Left hindlimb (tissue), 1 donor: ENCODE measurements at places on chromosomes 3 and 15.

DNA sequence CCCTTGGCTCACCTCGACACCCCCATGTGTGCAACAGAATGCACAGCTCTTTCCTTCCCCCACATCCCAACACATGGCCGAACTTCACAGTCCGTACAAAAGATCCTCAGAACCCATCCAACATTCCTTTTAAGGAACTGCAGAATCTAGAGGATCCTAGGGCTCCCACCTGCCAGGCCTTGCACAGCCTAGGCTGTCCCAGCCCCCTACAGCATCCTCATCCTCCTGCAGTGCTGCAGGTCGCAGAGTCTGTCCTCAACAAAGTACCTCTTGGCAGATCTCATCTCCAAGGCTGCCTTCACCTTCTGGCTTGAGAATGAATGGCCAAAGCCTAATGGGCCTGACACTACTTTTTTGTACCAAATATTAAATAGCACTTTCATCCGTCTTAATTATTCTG lies 19.8 kb downstream of the PRR23E start:
- DNase-seq = no peak

DNA sequence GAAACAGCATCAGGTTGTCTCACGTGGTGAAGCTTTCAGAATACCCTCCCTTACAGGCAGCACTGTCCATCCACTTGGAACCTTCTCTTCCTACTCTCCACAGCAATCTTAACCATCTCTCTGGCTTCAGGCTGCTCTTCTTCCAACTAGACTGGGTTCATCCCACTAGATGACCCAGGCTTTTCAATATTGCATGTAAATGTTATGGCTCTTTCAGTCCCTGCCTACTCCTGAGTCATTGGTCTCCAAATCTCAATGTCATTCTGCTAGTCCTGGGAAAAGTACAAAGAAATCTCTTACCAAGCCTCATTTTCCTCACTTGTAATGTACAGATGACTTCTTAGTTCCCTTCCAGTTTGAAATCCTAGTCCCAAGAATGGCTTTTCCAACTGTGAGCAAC lies 109.7 kb upstream of the CTNNB1 start:
- no peak for DNase-seq

- no peak for DNase-seq
These were observed 107.4 kb upstream of the FOXB1 start for GRCh38 chr15:59896663-59897074.

GRCh38 chr3:128082546-128082945 lies 30.3 kb downstream of the SEC61A1 start:
- no peak for DNase-seq

GRCh38 chr3:126847061-126847460 lies 135.9 kb upstream of the PLXNA1 start:
- DNase-seq = no peak

GRCh38 chr3:52053307-52054304 lies 2.8 kb downstream of the DUSP7 start:
- no peak for DNase-seq

- DNase-seq = no peak
These were observed 767.7 kb upstream of the ALCAM start for GRCh38 chr3:104598848-104599511.

GRCh38 chr15:29074045-29074444 lies 188.3 kb downstream of the APBA2 start:
- no peak for DNase-seq

DNA sequence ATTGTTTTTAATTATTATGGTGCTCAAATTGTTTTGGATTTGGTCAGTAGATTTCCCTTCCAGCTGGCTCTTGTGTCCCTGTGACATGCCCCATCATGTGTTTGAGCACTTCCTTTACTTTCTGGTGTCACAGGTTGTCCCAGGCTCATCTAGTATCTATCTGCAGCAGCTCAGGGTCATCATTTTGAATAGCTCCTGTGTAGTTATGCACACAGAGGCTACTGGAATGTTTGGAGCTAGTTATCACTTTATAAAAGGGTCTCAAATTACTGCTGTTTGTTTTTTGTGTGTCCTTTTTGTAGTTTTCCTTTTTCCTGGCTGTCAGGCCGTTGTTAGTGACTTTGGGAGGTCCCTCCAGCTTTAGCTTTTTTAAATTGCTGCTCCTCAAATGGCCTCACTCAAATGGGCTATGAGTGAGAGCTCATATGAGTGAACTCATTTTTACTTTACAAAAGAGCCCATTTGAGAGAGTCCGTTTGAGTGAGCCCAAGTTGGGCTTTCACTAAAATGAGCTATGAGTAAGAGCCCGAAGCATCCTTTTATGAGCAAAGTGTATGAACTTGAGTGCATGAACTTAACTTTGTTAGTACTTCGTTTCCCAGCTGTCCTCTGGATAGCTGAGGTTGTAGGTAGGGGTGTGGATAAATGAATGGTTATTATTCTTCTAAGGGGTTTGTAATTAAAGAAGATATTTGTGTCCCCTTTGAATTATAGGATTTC lies 43.8 kb downstream of the SQOR start:
- DNase-seq = no peak

- no peak for DNase-seq
These were observed 555 bp downstream of the TM2D3 start for GRCh38 chr15:101651554-101652097.

GRCh38 chr3:53550005-53550620 lies 55.7 kb downstream of the CACNA1D start:
- no peak for DNase-seq

DNA sequence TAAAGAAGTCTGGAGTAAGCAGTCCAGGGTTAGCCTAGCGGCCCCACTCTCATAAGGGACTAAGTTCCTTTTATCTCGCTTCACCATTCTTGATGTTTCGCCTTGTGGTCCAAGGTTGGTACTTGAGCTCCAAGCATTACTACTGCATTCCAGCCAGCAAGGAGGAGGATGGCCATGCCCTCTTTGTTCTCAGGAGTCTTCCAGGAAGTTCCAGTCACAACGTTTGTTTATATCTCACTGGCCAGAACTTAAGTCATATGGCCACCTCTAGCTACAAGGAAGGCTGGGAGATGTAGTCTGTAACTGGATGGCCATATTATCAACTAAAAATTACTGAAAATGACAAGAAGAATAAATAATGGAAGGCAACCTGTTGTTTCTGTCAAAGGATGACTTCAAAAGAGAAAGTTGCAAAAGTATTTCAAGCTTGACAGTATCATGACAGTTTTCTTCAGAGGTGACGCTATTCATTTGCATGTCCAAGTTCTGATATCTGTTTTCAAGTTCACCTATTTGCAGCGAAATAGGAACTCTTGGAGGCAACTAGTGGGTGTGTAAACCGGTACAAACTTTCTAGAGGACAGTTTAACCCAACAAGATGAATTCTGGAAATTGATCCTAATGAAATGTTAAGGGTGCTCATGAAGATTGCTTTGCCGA lies 118.6 kb downstream of the PGPEP1L start:
- no peak for DNase-seq

DNA sequence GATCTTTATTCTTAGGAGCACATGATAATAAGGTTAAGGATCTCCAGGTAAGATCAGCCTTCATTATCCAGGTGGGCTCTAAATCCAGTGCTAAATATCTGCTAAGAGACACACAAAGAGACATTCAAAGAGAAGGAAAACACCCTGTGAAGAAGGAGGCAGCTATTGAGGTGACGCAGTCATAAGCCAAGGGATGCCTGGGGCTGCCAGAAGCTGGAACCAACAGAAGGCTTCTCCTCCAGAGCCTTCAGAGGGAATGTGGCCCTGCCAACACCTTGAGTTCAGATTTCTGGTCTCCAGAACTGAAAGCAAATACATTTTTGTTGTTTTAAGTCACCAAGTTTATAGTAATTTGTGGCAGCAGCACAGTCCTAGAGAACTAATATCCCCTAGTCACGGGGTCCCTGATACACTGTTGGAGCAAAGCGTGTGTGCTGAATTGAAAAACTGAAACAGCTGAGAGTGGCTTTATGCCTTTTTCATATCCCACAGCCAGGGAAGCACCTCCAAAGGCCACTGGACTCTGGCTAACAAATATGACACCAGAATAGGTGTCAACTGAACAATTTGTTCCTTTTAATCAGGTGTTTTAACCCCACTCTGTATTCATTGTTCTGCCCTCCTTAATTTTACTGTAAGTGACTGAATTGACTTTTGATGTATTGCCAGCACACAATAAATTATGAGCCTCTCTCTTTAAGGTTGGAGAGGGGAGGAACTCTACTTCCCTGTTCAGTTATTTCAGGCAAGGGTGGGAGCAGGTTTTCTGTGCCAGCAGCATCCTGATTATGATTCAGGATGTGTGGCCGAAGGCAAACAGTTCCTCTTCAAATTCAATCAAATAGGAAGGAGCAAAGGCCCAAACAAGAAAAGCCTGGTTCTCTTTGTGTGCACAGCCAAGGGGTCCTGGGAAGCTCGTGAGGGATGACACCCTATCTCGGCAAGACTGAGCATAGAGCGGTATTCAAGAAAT lies 151.8 kb upstream of the HES1 start:
- DNase-seq = no peak

GRCh38 chr3:55802816-55803215 lies 315.7 kb upstream of the WNT5A start:
- no peak for DNase-seq

GRCh38 chr15:100694381-100695021 lies 92.1 kb downstream of the ASB7 start:
- DNase-seq = peak; percentile 42

- no peak for DNase-seq
These were observed 18.7 kb downstream of the CACNA2D2 start for GRCh38 chr3:50484722-50485121.

DNA sequence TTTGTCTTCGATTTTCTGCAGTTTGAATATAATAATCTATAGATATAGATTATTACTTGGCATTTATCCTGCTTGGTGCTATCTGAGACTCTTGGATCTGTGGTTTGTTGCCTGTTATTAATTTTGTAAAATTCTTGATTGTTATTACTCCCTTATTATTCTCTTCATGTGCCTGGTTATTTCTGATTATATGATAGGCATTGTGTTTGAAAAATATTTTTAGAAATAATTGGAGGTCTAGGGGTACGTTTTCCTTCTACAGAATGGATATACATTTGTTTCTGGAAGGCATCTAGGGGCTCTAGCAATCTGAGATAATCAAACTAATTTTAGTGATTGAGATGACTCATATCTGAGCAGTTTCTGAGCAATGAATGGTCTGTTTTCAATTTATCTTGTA lies 14.9 kb upstream of the CELF6 start:
- no peak for DNase-seq

- peak; percentile 99 for DNase-seq
These were observed at the start of gene ZBTB11 for GRCh38 chr3:101676765-101677435. Gene ZBTB11 (minus strand): TSS chr3:101677132. CDS start chr3:101676914, 218 bp downstream.

- no peak for DNase-seq
These were observed 477.3 kb downstream of the GABRG3 start for GRCh38 chr15:27448234-27448633.

GRCh38 chr3:47606165-47606564 lies 27.5 kb upstream of the CSPG5 start:
- no peak for DNase-seq

GRCh38 chr3:123282461-123282860 lies 80.7 kb downstream of the SEC22A start:
- no peak for DNase-seq

DNA sequence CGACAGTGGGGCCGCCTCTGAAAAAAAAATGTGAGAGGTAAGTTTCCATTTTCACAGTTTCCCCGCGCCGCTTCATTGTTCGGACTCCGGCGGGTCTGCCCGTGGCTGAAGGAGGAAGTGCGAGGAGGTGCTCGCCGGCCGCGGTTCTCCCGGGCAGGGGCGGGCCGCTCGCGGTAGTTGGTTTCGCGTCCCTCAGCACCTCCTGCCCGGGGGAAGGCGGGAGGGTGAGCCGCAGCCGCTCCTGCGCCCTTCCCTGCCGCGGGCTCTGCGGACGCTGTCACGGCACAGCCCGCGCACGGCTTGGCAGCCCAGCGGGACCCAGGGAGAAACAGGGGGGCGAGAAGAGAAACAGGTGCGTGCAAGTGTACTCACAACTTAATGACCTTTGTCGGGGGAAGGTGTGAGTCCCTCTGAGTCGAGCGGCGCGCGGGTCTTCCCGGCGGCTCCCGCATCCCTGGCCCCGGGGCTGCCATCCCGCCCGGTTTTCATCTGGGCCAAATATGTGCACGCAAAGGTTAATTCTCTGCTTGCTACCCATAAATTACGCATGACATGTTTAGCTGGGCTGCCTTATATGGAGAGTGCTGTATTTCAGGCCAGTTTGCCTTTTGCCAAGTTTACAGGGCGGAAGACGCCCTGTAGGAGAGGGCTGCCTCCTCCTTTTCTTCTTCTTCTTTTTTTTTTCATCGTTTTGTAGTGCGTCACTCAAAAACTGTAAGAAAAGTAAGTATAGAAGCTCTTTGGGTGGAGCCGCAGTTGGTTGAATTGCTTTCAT lies 514 bp downstream of the MBNL1 start:
- peak; percentile 80 for DNase-seq

DNA sequence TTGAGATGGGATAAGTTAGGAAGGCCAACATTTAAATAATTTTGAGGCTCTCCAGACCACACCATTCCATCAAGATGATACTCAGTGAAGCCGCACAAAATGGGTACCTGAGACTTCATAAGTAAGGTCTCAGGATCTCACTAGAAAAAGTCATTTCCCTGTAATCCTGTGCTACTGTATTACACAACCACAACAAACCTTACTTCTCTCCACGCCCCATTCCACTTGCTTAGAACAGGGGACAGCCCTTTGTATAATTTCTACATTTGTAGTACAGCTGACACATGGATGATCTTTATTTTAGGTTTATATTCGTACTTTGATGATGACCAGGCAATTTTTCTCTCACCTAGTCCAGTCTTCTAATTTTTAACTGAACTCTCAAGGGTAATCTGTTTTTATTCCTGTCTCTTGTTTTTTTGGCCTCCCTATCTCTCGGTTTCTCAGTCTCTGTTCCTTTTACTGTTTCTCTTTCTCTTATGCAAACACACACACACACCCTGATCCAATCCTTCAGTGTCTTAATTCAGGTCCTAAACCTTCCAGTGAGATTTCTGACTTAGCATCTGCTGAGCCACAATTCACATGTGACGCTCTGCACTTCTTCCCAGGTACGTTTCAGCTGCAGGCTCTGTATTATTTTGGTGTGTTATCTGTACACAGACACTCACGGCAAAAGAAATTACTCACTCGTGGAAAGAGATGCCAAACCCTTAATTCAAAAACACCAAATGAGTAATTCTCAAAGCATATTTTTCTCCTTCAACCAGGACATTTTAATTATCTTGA lies 223.2 kb upstream of the THBS1 start:
- no peak for DNase-seq

GRCh38 chr3:122021811-122022401 lies at the start of gene ILDR1:
Gene ILDR1 (minus strand): TSS chr3:122022247. CDS start chr3:122022077, 170 bp downstream.
- no peak for DNase-seq

GRCh38 chr3:41405466-41405865 lies 206.2 kb downstream of the CTNNB1 start:
- no peak for DNase-seq

DNA sequence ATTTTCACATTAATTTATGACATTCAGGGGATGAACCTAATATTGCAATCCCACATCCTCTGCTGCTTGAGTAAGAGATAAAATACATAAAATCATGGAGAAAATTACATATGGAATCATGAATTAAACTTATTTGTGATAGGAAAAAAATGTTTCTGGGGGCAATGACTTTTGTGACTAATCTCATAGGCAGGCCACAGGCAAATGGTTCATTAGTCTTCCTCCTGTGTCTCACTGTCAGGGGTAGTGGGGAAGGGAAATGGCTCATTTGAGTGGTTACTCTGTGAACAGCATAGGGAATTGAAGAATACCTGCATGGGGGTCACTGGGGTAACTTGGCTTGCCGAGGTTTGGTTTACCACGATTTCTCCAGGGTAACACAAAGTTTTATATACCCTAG lies 72.0 kb downstream of the TFG start:
- no peak for DNase-seq

- no peak for DNase-seq
These were observed 189.3 kb upstream of the SGO1 start for GRCh38 chr3:20375302-20375701.
